Nephron progenitor cell (in vitro differentiated cells): ENCODE measurements at places on chromosomes 1 and 21.

- DNase-seq, result no peak
These were observed 1.8 kb downstream of the TXNIP start for GRCh38 chr1:145994391-145995120.

DNA sequence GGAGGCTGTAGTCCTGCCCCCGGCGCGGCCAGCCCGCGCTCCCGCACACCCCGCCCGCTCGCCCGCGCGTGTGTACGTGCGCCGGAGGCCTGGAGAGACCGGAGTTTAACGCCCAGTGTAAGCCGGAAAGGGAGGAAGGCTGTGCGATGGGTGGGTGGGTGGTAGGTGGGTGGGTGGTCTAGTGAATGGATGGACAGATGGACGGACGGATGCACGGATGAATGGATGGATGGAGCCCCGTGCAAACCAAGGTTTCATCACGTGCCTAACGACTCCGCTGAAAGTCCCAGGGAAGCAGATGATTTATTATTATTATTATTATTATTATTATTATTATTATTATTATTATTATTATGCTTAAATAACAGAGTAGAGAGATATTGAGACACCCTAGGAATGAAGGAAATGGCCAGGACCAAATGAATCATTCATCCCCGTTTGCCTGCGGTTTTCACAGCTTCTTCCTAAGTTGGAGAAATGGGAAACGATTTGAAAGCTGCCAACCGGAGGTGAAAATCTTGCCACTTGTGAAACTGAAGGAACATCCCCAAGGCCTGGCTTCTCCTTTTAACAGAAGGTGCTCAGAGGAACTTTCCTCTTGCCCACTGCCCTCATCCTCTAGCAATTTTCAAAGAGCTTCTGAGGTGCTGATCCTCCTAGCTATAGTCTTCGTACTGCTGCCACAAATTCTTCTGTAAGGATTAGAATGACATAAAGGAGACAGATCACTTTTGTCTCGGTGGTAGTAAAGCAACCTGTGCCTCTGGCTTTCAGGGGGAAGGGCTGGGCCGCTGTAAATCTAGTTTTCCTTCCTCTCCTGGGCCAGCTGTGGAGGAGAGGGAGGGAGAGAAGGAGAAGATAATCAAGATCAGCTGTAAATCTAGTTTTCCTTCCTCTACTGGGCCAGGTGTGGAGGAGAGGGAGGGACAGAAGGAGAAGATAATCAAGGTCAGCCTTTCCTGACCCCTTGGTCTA lies 648 bp upstream of the RGS7 start:
- DNase-seq, result peak; percentile 9

DNA sequence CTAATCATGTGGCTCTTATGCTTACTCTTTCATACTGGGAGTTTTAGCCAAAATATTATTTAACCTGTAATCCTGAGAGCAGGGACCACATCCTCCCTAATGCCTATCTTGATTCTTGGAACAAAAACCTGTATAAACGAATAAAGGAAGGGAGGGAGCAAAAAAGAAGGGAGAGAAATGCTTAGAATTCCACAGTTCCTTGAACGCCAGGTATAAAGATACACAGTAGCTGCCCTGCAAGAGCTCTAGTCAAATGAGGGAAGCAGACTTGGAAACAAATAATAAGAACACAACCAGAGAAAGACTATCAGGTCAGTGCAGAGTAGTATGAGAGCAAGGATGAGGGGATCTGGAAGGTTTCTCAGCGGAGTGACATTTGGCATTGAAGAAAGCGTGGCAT lies 116.3 kb downstream of the SLC30A10 start:
- no peak for DNase-seq

DNA sequence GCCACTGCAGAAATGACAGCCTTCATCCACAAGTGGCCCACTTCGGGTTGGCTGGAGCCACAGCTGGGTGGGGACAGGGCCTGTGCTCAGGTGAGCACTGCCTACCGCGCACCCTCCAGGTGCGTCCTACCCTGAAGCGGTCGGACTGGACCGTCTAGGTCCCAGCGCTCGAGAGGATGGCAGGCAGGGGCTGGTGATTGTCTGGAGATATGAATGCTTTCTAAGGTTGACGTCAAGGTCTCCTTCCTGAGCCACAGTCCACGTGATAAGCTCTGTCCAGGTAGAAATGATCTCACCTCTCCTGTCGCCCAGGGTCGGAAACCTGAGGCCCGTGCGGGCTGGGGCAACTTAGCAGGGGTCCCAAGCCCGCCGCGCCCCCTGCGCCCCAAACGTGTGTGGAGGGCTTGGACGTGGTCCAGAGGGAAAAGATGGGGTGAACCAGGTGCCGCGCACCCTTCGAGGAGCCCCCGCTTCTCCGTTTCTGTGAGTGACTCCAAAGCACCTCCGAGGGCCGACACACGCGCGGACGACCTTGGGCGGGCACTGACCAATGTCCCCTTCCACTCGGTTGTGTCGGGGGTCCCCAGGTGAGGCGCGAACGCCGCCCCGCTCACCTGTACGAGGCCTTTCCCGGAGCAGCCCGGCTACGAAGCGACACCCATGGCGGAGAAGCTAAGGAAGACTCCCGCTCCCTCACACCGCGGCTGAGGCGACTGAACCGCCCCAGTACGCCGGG lies 853 bp upstream of the DOP1B start:
- no peak for DNase-seq

GRCh38 chr1:167799747-167800146 lies 78.0 kb downstream of the MPZL1 start:
- DNase-seq, result no peak

GRCh38 chr1:235017719-235018118 lies 110.9 kb downstream of the TOMM20 start:
- DNase-seq, result no peak

DNA sequence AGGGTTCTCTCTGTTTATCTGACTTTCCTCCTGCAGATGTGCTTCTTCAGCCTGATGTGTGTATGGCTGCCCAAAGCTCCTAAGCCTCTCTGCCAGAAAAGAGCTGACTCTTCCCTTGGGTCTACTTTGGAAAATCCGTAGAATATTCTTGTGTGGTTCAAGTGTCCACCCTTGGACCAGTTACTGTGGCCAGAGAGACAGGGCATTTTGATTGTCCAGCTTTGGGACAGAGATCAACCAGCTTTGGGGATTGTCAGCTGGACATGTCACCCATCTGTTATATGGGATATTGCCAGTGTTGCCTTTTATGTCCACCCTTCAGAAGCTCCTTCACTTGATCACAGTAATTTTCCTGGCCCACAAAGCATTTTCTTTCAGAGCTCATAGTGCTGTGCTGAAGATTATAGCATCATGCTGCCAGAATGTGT lies 126.2 kb upstream of the L1TD1 start:
- no peak for DNase-seq

GRCh38 chr1:96971849-96972602 lies 250.4 kb downstream of the PTBP2 start:
- no peak for DNase-seq

- no peak for DNase-seq
These were observed 146.9 kb downstream of the AJAP1 start for GRCh38 chr1:4801192-4801924.

- DNase-seq, result no peak
These were observed 9.3 kb downstream of the SPRR2G start for GRCh38 chr1:153141377-153141776.

GRCh38 chr1:20086800-20087199 lies 16.8 kb downstream of the PLA2G5 start:
- no peak for DNase-seq

- no peak for DNase-seq
These were observed 14.2 kb upstream of the NEGR1 start for GRCh38 chr1:72296501-72296900.

DNA sequence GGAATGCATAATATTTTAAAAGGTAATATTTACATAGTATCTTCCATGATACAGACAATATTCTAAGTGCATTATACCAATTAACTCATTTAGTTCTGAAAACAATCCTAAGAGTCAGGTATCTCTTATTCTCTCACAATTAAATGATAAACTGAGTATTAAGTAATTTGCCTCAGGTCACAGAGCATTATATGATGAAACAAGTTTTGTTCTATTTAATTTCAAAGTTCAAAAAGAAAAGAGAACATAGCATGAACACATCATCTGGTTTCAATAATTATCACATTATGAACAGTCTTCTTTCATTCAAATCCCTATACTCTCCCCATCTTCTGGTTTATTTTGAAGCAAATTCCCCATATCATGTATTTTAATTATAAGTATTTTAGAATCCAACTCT lies 927.5 kb downstream of the ADGRL2 start:
- DNase-seq, result no peak

GRCh38 chr1:248825909-248826760 lies at the start of gene SH3BP5L:
SH3BP5L (minus strand) TSS chr1:248825915; CDS start chr1:248824935, 980 bp downstream.
- peak; percentile 84 for DNase-seq

GRCh38 chr1:157993147-157993917 lies at the start of gene KIRREL1:
KIRREL1 (plus strand) TSS chr1:157993645; CDS start chr1:157993677, 32 bp downstream.
- peak; percentile 67 for DNase-seq

DNA sequence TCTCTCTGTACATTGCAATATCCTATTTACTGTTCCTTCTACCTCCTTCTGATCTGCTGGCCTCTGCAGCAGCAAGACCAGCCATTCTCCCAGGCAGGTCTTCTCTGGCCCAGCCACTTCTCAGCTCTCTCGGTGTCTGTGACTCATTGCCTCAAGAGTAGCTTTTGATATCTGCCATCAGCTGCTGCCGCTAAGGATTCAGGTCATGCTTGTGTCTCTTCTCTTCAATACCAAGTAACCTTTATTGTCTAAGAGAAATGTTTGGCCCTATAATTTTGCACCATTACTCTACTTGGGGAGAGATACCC lies 101.8 kb downstream of the TMEM53 start:
- no peak for DNase-seq

- no peak for DNase-seq
These were observed 238.0 kb downstream of the NTNG1 start for GRCh38 chr1:107378866-107379265.
